ENCODE measurements at places on chromosomes 2 and 18.

- no peak for DNase-seq
Measured at GRCh38 chr2:37868866-37869265, 56.2 kb upstream of the RMDN2 start.

GRCh38 chr2:67258831-67259230 lies 138.3 kb upstream of the ETAA1 start:
- no peak for DNase-seq

DNA sequence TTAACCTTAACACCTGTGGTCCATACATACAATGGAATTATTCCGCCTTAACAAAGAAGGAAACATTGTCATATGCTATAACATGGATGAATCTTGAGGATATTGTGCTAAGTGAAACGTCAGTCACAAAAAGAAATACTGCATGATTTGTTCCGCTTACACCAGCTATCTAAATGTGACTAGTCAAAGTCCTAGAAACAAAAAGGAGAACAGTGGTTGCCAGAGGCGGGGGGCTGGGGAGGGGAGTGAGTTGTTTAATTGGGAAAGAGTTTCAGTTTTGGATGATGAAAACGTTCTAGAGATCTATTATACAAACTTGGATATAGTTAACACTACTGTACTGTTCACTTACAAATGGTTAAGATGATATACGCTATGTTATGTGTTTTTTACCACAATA lies 72.0 kb downstream of the SPRED2 start:
- DNase-seq = no peak

- DNase-seq = no peak
Measured at GRCh38 chr2:98155716-98156115, 68.7 kb downstream of the VWA3B start.

DNA sequence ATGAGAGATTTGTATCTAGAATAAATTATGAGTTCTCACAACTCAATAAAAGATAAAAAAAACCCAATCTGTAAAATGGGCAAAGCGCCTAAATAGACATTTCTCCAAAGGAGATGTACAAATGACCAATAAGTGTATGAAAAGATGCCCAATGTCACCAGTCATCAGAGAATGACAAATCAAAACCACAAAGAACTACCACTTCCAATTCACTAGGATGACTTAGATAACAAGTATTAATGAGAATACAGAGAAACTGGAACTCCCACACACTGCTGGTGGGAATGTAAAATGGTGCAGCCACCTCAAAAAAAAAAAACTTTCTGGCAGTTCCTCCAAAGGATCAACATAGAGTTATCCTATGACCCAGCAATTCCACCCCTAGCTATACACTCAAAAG lies 17.4 kb upstream of the COL6A3 start:
- no peak for DNase-seq

- no peak for DNase-seq
Measured at GRCh38 chr2:206988884-206989283, 49.6 kb downstream of the CPO start.

- no peak for DNase-seq
Measured at GRCh38 chr2:42076357-42077225, 28.8 kb downstream of the PKDCC start.

GRCh38 chr2:217784996-217785543 lies 217.7 kb downstream of the TNS1 start:
- no peak for DNase-seq
